ENCODE measurements at places on chromosomes 6 and 20. TPM values are rescaled to one million over a fixed set of nuclear protein-coding genes. Genes with fewer than 3 reads are reported as not detected.

DNA sequence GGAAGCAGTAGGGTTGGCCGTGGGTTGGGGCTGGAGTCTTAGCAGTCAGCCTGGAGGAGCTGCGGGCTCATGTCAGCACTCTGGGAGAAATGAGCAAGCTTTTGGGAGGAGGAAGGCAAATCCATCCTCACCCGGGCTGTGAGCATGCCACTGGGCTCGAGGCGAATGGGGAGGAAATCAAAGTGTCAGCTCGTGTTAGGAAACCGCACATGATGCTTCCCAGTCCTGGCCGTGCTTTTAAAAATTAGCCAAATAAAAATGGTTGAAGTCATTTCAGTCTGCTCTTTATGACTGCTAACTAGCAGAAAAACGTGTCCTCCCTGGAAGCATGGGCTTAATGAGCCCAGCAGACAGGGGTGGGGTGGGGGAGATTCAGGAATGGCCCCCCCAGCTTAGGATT lies 98.1 kb downstream of the NFATC2 start:
- no peak for DNase-seq

Gene ZSCAN16
- 8.6 TPM for total RNA-seq

Gene ZNF391
- total RNA-seq, result 4.2 TPM

Gene PLN
- not detected for total RNA-seq

Gene DSP
- 0.17 TPM for total RNA-seq

- DNase-seq, result peak; percentile 58
Observed at GRCh38 chr6:25042036-25042521, 106.3 kb upstream of the RIPOR2 start.

- DNase-seq, result no peak
Observed at GRCh38 chr6:69861986-69862385, 4.4 kb upstream of the COL19A1 start.

Gene THBD
- total RNA-seq, result 0.34 TPM

Gene LIN28B
- not detected for total RNA-seq

- no peak for DNase-seq
Observed at GRCh38 chr20:15895560-15896084, 677.6 kb downstream of the KIF16B start.

- DNase-seq, result no peak
Observed at GRCh38 chr6:90654166-90654565, 67.3 kb upstream of the MAP3K7 start.

DNA sequence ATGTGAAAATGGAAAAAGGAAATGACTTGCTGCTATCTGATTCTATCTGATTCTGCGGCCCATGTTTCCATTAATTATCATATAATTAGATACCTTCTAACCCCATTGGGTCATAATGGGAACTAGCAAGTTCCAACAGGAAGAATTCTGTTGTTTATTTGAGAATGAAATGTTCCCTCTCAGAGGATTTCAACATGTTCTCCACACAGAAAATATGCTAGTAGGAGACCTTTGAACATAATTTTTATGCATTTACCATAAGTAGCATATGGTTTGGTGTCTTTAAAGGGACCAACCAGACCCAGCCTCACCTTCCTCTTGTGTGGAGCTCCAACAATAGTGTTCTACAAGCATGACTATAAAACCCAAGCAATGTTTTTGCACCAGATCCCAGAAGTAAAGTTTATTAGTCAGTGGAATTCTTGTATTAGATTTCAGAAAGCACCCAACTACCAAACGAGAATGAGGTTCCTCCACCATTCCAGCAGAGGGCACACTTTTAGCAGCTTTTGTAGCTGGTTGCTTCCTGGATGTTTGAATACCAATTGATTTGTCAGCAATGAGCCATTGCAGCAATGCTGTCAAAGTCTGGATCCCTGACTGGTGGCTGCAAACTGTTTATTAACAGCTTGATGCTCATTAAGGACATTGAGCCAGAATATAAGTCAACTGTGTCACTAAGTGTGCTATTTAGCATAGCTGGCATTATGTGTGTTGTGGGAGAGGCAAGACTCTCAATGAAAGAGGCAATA lies 143.6 kb upstream of the GJE1 start:
- DNase-seq, result no peak

Gene CAGE1
- 0.17 TPM for total RNA-seq

GRCh38 chr20:59382157-59382725 lies 81.8 kb downstream of the EDN3 start:
- DNase-seq, result no peak

- no peak for DNase-seq
Observed at GRCh38 chr20:8749986-8750385, 318.9 kb upstream of the PLCB4 start.

GRCh38 chr6:33433544-33434191 lies 13.8 kb downstream of the SYNGAP1 start:
- no peak for DNase-seq

- no peak for DNase-seq
Observed at GRCh38 chr6:38137608-38138265, 318.2 kb downstream of the ZFAND3 start.

DNA sequence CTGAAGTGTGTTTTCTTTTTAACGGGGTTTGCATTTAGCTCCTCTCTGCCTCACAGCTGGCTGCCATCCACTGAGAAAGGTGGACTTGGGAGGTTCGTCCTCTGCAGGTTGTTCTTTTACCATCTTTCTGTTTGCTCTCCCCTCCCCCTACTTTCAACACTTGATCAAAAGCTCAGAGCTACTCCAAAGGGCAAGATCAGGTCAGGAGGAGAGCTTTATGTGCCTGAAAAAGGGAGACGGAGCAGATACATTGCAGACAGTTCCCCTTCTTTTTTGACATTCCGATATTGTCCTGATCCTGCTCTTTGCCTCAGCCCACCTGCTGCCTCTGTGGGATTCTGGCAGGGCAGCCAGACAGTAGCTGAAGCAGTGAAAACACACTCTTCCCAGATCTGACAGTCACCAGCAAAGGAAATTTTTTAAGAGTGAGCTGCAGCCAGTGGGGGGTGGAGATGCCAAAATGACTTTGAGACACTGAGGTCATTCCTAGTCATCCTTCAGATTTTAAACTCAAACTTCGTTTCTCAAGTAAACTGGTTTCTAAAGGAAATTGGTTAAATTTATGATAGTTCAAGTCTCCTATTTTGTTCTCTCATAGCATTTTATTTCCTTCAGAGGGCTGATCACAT lies 26.5 kb downstream of the SMLR1 start:
- no peak for DNase-seq

Gene HRH3
- total RNA-seq, result not detected

DNA sequence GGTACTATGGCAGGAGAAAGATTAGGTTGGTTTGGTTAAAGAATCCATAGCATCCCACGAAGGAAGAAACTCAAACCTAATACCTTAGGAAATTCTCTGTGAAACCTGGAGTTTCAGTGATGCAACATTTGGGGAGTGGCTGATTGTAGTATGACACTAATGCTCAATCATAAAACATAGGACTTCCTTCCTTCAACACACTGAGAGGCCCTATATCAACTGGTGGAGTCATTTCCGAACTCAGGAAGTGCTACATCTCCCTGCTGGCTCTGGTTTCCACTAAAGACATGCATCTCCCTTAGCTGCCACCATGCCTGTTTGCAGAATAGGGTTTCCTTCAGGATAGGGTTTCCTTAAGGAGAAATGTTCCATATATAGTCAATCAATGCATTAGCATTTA lies 5.2 kb upstream of the MANEA start:
- DNase-seq, result no peak
